ENCODE measurements at places on chromosomes 13 and 19.

DNA sequence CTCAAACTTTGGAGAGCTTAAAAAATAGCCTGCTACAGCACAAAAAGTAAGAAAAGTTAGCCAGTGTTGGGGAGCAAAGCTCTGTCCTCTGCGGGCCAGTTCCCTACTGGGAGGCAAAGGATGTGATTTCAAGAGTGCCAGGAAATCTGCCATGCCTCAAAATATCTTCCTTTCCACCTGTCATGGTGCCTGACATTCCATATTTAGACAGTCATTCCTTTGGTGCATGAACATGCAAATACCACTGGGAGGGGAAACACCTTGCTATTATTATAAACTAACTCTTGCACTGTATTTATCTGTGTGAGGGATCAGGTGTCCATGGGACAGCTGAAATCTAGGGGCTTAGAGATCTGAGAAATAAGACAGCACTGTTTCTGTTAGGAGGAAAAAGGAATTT is 10.3 kb downstream of the FREM2 start:
- DNase-seq, result no peak

GRCh38 chr13:78700121-78700910 is 41.4 kb upstream of the OBI1 start:
- DNase-seq, result peak; percentile 75

DNA sequence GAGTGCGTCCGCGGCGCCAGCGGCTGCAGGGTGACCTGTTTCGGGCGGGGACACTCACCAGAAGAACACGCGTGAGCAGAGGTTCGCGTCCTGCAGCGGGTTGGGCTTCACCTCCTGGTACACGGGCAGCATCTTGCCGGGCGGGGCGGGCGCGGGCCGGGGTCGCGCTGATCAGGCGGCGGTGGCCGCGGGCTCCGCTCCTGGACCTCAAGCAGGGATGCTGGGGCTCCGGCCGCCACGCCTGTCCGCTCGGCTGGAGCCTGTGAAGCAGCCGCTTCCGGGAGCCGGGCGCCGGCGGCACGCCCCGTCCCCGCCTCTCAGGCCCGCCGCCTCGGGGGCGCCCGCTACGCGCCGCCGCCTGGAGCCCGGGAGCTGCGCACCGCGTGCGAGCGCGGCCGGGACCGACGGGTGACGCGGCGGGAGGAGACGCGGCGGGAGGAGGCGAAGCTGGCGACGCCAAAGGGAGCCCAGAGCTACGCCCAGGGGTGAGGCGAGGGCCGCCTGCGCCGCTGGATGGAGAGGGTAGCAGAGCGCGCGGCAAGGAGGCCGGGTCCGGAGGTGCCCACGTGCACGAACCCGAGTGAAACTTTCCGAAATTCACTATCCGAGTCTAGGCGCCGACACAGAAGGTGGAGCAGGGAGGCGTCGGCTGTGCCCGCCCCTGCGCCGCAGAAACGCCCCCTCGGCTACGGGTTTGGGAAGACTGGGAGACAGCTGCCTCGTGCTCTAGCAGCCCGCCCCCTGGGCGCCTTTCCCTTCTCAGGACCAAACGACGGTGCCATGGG is at the start of gene ABCC4:
TSS of gene ABCC4 (minus strand) at position 269 of the 785 bp plus-strand sequence. CDS start at position 132, 137 bp downstream.
- DNase-seq, result no peak

- DNase-seq, result no peak
Observed at GRCh38 chr13:104376588-104376987, 1310.4 kb upstream of the SLC10A2 start.

- DNase-seq, result no peak
Observed at GRCh38 chr13:83568019-83568418, 314.3 kb downstream of the SLITRK1 start.

DNA sequence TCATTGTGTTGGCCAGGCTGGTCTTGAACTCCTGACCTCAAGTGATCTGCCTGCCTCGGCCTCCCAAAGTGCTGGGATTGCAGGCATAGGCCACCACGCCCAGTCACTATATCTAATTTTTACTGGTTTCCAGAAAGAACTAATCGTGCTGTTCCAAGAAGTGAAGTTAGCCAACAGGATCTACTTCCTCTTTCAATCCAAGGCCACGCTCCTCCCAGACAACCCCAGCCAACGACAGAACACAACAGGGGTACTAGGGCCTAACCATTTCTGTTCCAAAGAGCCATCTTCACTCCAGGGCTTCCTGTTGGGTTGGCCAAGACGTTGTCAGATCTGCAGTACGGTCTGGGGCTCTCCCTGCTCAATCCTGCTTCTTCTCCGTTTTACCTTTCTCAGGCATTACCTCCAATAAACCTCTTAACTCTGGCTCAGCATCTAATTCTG is 7.0 kb upstream of the LSM14A start:
- DNase-seq, result no peak

DNA sequence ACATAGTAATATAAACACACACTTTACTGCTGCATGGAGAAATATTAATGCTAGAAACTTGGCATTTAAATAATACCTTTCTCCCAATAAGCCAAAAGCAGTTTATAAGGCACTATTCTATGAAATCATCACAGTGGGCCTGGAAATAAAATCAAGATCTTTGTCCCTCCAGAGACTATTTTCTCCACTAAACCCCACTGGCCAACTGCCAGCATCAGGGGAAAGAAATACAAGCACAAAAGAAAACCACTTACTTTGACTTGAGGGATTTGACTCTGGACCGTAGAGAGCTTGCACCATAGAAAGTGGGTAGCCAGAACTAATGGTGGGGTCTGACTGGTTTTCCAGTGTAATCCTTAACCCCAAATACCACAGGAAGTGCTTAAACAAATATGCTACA is 71.9 kb downstream of the DCLK1 start:
- DNase-seq, result no peak

GRCh38 chr13:44292545-44292944 is 81.1 kb upstream of the SERP2 start:
- DNase-seq, result peak; percentile 77

- DNase-seq, result no peak
Observed at GRCh38 chr19:33547676-33548075, 26.1 kb upstream of the PEPD start.

GRCh38 chr19:29263305-29264135 is 50.6 kb upstream of the UQCRFS1 start:
- DNase-seq, result peak; percentile 4

- DNase-seq, result no peak
Observed at GRCh38 chr19:4042731-4043082, 24.0 kb downstream of the ZBTB7A start.

- no peak for DNase-seq
Observed at GRCh38 chr13:111531505-111531904, 211.1 kb downstream of the TEX29 start.

Measured in dermis microvascular lymphatic vessel endothelial cell (primary cell).